AML-193 (cell line): ENCODE measurements at places on chromosomes 4 and X.

- DNase-seq = no peak
Observed at GRCh38 chrX:134622056-134622812, 36.0 kb downstream of the PLAC1 start.

DNA sequence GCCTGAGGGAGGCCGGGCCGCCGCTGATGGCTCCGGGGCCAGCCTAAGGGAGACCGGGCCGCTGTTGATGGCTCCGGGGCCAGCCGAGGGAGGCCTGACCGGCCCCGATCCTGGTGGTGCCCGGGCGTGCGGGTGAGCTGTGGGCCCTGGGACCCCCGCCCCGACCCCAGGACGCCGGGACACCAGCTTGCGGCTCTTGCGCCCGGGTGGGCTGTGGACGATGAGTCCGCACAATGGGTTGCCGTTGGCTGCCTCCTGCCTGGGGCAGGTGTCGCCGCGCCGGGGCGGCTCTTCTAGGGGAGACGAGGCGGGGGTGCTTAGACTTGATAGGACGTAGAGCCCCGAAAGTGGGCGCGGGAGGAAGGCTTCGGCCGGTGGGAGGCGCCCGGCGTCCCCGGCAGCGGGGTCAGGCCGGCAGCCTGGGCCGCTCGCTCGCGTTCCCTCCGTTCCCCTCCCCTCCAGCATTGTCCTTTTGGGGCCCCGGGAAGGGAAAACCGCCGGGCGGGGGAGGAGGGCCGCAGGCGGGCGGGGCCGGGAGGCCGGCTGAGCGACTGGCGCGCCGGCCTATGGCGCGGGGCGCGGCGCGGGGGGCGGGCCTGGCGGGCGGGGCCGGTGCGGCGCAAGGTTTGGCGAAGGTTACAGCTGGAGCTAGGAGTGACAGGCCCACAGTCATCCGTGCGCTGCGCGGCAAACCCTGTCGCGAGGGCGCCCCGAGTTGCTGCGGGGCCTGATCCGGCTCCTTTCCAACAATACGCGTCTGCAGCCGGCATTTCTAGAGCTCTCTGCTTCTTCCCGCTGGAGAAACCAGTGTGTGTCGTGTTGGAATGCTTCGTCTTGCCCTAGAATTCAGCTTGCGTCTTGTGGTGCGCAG is 819 bp downstream of the KIAA0232 start:
- peak; percentile 78 for DNase-seq

GRCh38 chr4:7129871-7130620 is 62.2 kb upstream of the GRPEL1 start:
- DNase-seq = no peak

DNA sequence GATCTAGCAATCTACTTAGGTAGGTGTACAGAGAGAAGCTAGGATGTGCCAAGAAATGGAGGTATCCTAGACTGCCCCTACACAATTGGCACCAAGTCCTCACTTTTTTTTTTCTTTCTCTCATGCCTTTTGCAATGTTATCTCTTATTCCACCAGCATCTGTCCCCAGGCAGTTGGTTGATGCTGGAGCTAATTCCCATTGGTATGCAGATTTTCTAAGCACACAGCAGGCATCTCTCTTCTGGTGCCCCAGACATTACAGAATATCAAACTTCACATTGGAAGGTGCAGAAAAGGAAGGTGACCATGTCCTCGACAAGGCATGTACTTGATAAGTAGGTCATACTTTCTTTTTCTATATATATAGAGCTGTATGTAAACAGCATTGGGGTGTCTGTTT is 21.6 kb downstream of the LUZP4 start:
- DNase-seq = no peak

DNA sequence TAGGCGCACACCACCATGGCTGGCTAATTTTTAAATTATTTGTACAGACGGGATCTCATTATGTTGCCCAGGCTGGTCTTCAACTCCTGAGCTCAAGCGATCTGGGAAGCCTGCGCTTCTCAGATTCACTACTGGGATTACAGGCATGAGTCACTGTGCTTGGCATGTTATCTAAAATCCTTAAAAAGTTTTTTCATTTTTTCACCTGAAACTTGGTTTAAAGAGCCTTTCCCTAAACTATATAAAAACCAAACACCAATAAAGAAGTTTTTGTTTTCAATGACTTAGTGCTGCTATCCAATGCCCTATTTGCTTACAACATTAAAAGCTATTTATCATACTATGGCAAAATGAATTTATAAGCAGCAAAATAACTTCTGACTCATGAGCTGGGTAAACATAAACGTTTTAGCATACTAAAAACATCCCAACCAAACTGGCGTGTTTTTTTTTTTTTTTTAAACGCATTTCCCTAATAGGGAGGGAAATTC is 127.8 kb downstream of the UBE2K start:
- no peak for DNase-seq
